ENCODE measurements at places on chromosomes 2 and 18. TPM values are rescaled to one million over a fixed set of nuclear protein-coding genes. Genes with fewer than 3 reads are reported as not detected.

DNA sequence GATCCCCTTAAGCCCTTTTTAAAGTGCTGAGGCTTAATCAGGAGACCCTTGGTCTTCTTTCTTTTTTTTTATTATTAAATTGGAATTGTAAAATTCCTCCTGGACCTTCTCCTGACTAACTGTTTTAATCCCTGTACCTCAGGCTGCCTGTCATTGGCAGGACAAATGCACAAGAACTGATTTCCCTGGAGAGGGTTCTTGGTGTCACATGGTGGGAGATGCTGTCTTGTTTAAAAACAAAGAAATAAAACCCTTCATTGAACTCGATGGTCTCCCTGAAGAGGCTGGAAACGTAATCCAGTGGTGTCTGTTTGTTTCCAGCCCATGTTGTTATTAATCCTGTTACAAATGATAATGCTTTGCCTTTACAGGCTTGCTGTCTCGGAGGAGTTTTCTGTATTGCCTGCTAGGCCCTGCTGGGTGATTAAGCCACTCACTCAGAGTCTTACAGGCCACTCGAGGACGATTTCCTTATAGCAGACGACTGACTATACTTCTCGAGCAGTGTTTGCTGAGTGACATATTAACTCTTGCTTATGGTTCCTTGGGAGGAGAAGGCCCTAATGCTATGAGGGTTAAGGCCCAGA is 100.5 kb upstream of the MGAT5 start:
- H3K4me1 ChIP-seq, result peaks cover 5% of the 10 kb centered on the region
- H3K27me3 ChIP-seq, result no peaks in the 10 kb centered on the region
- H3K27ac ChIP-seq, result no peak overlapping the region
- no peak overlapping the region for H3K4me3 ChIP-seq
- DNase-seq, result no peak
- peaks cover 13% of the 10 kb centered on the region for H3K36me3 ChIP-seq

DNA sequence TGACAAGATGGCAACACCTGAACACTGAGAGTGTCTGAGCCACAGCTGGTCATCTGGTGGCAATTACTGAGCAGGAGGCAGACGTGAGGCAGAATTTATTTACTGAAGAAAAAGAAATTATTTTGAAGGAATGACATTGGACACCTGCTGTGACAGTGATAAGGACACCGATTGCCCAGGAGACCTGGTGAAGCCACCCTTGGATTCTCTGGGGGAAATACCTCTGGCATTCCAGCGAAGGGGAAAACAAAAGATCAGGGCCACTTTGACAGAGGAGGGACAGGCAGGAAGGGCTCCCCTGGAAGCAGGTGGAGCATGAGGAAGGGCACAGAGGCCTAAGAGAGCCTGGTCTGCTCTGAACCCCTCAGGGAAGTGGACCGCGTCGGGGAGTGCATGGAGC is 85.4 kb upstream of the ALPP start:
- DNase-seq, result no peak
- peaks cover 17% of the 10 kb centered on the region for H3K4me1 ChIP-seq
- H3K4me3 ChIP-seq, result no peak overlapping the region
- no peaks in the 10 kb centered on the region for H3K36me3 ChIP-seq
- H3K27ac ChIP-seq, result peak overlapping the region; percentile 72
- no peaks in the 10 kb centered on the region for H3K27me3 ChIP-seq

DNA sequence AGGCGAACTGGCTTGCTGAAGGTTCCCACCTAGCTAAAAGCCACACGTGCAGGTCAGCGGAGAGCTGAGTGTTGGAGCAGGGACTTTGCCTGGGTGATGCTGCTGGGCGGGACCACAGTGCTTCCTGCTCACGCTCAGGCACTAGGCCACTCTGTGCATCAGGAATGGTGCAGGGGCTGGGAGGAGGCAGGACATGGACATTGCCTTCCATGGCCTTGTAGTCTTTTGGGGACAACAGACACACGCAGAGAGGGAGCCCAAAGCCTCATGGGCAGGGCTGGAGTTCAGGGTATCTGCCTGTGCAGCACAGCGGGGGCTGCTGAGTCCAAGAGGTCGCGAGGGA is 207.2 kb downstream of the ZBTB7C start:
- H3K27me3 ChIP-seq, result peaks cover 48% of the 10 kb centered on the region
- no peaks in the 10 kb centered on the region for H3K4me1 ChIP-seq
- no peaks in the 10 kb centered on the region for H3K36me3 ChIP-seq
- no peak overlapping the region for H3K27ac ChIP-seq
- DNase-seq, result no peak
- H3K4me3 ChIP-seq, result no peak overlapping the region

- peaks cover 21% of the 10 kb centered on the region for H3K4me1 ChIP-seq
- H3K4me3 ChIP-seq, result no peak overlapping the region
- H3K27me3 ChIP-seq, result no peaks in the 10 kb centered on the region
- DNase-seq, result no peak
Measured at GRCh38 chr2:96131152-96131812, 7.0 kb downstream of the ASTL start.

GRCh38 chr18:42268798-42269197 is 313.8 kb downstream of the PIK3C3 start:
- DNase-seq, result no peak
- H3K27ac ChIP-seq, result no peak overlapping the region
- no peaks in the 10 kb centered on the region for H3K36me3 ChIP-seq
- no peaks in the 10 kb centered on the region for H3K27me3 ChIP-seq

DNA sequence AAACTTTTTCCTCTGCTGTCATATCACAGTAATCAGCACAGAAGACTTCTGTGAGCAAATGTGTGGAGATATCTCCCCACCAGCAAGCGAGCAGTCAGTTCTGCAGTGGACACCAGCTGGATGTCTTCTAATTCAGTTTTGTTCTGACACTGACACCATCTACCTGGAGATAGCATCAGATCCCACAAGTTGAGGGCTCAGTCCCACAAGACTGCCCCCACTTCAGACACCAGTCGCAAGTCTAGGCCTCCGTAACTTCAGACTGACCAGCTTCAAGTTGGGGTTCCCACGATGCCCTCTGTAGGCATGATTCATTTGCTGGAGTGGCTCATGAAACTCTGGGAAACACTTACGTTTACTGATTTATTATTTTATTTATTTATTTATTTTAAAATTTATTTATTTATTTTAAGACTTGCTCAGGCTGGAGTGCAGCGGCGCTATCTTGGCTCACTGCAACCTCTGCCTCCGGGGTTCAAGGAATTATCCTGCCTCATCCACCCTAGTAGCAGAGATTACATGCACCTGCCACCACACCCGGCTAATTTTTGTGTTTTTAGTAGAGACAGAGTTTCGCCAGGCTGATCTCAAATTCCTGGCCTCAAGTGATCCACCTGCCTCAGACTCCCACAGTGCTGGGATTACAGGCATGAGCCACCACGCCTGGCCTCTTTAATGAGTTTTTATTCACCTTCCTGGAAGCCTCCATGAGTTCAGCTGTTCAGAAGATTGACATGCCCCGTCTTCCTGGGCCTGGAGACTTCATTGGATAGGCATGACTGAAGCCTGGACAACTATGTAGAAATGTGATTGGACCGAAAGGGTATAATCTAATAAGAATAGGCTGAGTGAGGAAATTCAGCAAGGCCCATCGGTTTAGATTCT is 55.7 kb downstream of the PAPOLG start:
- no peaks in the 10 kb centered on the region for H3K27me3 ChIP-seq
- H3K36me3 ChIP-seq, result no peaks in the 10 kb centered on the region
- H3K27ac ChIP-seq, result no peak overlapping the region

GRCh38 chr2:132564065-132564464 is 105.9 kb downstream of the LYPD1 start:
- H3K27me3 ChIP-seq, result no peaks in the 10 kb centered on the region
- no peaks in the 10 kb centered on the region for H3K4me1 ChIP-seq
- no peak overlapping the region for H3K4me3 ChIP-seq
- no peak overlapping the region for H3K27ac ChIP-seq
- H3K36me3 ChIP-seq, result no peaks in the 10 kb centered on the region
- no peak for DNase-seq

DNA sequence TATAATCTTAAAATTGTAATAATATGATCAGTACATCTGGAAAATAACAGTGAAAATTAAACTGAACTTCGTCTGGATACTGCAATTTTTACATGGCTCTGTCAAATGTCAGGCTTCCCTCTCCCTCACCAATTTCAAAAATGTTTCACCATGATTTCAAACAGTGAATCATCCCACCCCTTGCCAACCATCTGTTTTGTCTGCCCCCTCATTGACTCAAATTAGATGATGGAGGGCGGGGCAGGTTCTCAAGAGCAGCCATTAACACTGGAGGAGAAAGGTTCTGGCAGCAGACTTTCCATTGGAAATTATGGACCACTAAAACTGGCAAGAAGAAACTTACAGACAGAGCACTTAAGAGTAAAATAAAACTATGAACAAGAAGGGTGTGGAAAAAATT is 1195.7 kb upstream of the ZEB2 start:
- H3K4me3 ChIP-seq, result no peak overlapping the region
- no peaks in the 10 kb centered on the region for H3K4me1 ChIP-seq
- H3K27me3 ChIP-seq, result no peaks in the 10 kb centered on the region
- no peaks in the 10 kb centered on the region for H3K36me3 ChIP-seq

GRCh38 chr2:101580528-101580927 is 105.6 kb upstream of the RFX8 start:
- DNase-seq, result no peak
- H3K27me3 ChIP-seq, result peaks cover 4% of the 10 kb centered on the region
- H3K4me1 ChIP-seq, result peaks cover 21% of the 10 kb centered on the region
- H3K27ac ChIP-seq, result no peak overlapping the region
- no peak overlapping the region for H3K4me3 ChIP-seq

- H3K27ac ChIP-seq, result no peak overlapping the region
- peaks cover 24% of the 10 kb centered on the region for H3K27me3 ChIP-seq
- no peak for DNase-seq
- no peaks in the 10 kb centered on the region for H3K4me1 ChIP-seq
Measured at GRCh38 chr2:29452036-29452435, 336.8 kb downstream of the CLIP4 start.

- H3K27ac ChIP-seq, result peak overlapping the region; percentile 80
- H3K27me3 ChIP-seq, result peaks cover 9% of the 10 kb centered on the region
- H3K36me3 ChIP-seq, result peaks cover 6% of the 10 kb centered on the region
- peak; percentile 32 for DNase-seq
- H3K4me1 ChIP-seq, result peaks cover 27% of the 10 kb centered on the region
Measured at GRCh38 chr2:131040661-131041401, 52.4 kb downstream of the FAM168B start.

DNA sequence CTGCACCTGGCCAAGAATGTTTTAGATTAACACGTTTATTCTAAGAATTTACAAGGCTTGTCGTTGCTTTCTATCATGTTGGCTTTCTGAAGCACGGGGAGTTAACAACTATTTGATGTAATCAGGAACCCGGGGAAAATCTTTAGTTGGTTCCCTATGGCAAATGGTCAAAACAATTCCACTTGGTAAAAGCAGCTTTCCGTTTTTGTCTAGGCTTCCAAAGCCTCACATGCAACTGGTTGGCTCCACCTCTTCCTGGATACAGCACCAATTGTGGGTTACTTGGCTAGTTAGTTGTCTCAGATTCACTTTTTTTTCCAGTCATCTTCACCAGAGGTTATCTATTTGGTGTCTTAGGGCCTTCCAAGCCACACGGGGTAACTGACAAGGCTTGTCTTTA is 2.8 kb downstream of the COLEC12 start:
- H3K4me1 ChIP-seq, result peaks cover 3% of the 10 kb centered on the region
- H3K36me3 ChIP-seq, result no peaks in the 10 kb centered on the region
- H3K27ac ChIP-seq, result no peak overlapping the region
- H3K4me3 ChIP-seq, result no peak overlapping the region

DNA sequence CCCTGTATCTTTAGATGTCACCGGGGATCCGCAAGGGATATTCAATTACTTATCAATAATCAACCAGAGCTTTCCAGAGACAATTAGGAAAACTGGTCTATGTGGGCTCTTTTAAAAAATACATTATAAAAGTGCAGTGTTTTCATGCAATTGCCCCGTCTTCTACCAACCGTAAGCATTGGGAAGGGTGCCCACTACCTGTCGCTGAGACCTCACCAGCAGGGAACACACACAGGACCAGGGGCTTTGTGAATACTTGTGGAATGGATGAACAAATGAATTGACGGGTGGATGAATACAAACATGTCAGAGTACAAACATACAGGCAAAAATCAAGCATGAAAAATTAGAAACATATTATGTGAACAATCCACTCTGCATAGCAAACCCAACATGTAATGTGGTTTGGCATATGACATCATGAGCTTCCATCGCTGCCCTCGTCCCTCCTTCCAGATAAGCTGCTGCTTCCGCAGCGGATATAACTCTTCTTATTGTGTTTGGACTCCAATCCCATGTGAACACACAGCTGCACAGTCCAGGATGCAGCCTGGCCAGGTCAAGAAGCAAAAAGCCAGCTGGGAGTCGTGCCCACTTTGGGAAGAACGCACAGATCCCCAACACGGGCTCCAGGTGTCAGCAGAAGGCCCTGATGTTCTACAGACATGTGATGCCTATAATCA is 5.3 kb downstream of the FHL2 start:
- H3K36me3 ChIP-seq, result no peaks in the 10 kb centered on the region
- H3K27me3 ChIP-seq, result peaks cover 9% of the 10 kb centered on the region
- H3K27ac ChIP-seq, result no peak overlapping the region
- DNase-seq, result no peak
- peaks cover 5% of the 10 kb centered on the region for H3K4me1 ChIP-seq
- H3K4me3 ChIP-seq, result no peak overlapping the region

- peaks cover 95% of the 10 kb centered on the region for H3K4me1 ChIP-seq
- peak; percentile 51 for DNase-seq
- peak overlapping the region; percentile 84 for H3K27ac ChIP-seq
- peaks cover 42% of the 10 kb centered on the region for H3K36me3 ChIP-seq
- peak overlapping the region; percentile 52 for H3K4me3 ChIP-seq
Measured at GRCh38 chr2:237700512-237701032, 73.2 kb downstream of the LRRFIP1 start.

DNA sequence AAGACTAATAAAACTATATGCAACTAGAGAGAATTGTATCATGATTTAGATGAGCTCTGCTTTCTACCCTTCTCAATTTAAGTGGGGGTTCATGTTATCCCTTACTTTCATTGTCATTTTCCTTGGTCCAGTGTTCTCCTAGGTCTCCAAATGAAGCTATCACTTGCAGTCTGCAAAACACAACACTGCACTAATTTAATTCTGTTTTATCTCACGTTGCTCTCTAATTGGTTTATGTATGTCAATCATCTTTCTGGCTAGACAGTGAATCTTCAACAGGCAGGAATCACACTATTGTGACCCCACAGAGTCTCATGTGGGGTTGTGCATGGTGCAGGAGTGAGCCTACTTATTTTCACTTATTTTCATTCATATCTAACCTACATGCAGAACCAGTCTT is 348.3 kb upstream of the SYT4 start:
- no peaks in the 10 kb centered on the region for H3K4me1 ChIP-seq
- DNase-seq, result no peak
- H3K27me3 ChIP-seq, result no peaks in the 10 kb centered on the region
- H3K36me3 ChIP-seq, result no peaks in the 10 kb centered on the region
- no peak overlapping the region for H3K4me3 ChIP-seq

- peaks cover 21% of the 10 kb centered on the region for H3K4me1 ChIP-seq
- DNase-seq, result no peak
- H3K4me3 ChIP-seq, result no peak overlapping the region
- no peaks in the 10 kb centered on the region for H3K27me3 ChIP-seq
Measured at GRCh38 chr2:182649316-182649715, 66.7 kb upstream of the DNAJC10 start.

GRCh38 chr18:5582076-5582475 is 38.3 kb upstream of the EPB41L3 start:
- H3K27ac ChIP-seq, result no peak overlapping the region
- DNase-seq, result no peak
- no peaks in the 10 kb centered on the region for H3K27me3 ChIP-seq

The PAX8 gene
- total RNA-seq, result 0.69 TPM

The SAG gene
- total RNA-seq, result not detected

The DNER gene
- not detected for total RNA-seq

The ITGAV gene
- 7.0 TPM for total RNA-seq

The SNRNP200 gene
- 170 TPM for total RNA-seq

The DNAJC5G gene
- not detected for total RNA-seq

The GCG gene
- not detected for total RNA-seq

The COL5A2 gene
- 0.37 TPM for total RNA-seq

The GTF2A1L gene
- not detected for total RNA-seq

Data from activated CD4-positive, alpha-beta T cell treated with anti-CD3 and anti-CD28 coated beads, Interleukin-2, amount 10 ng/mL, durations not matched to agents 7 days and 5 days (primary cell).